Neural progenitor cell (in vitro differentiated cells): ENCODE measurements at places on chromosomes 16 and 17. TPM values are rescaled to one million over a fixed set of nuclear protein-coding genes. Genes with fewer than 3 reads are reported as not detected.

Gene ADAM11
- 1.4 and 6.9 TPM in 2 replicates for total RNA-seq

Gene CHST5
- total RNA-seq, result 0.37 TPM in 1 of 2 replicates, not detected in the other

Gene RPRML
- total RNA-seq, result 0.65 TPM in 1 of 2 replicates, not detected in the other

Gene TMED6
- total RNA-seq, result not detected in 2 replicates

Gene TBC1D3I
- 0.22 TPM in 1 of 2 replicates, not detected in the other for total RNA-seq

Gene UNC13D
- 0.09 and 0.96 TPM in 2 replicates for total RNA-seq

Gene ADAP2
- 0.99 and 1.3 TPM in 2 replicates for total RNA-seq

Gene MRPL27
- 39.1 and 50.4 TPM in 2 replicates for total RNA-seq

Gene TMEM88
- total RNA-seq, result 13.8 and 53.7 TPM in 2 replicates

Gene LRRC37A
- total RNA-seq, result 5.4 and 7.9 TPM in 2 replicates

GRCh38 chr16:1851793-1852192 is 20.2 kb downstream of the MEIOB start:
- no peak for DNase-seq

DNA sequence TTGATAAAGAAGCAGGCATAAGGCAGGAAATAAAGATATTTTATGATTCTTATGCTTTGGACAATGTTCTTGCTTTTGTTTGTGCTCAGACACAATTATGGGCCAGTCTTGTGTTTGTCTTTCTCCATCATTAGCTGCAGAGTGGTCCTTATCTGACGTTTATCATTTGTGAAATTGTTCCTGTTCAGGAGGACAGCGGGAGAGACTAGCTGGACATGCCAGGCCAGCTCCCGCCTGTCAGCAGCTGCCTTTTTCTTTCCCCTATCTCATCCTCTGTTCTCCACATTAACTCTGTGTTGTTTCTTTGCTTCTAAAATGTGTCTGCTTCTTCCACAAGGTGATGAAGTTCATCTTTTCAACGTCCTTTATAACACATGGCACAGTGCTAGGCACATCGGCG is 333.5 kb downstream of the NPIPA8 start:
- no peak for DNase-seq

- DNase-seq, result no peak
These were observed 19.3 kb downstream of the CASKIN1 start for GRCh38 chr16:2177101-2177500.

DNA sequence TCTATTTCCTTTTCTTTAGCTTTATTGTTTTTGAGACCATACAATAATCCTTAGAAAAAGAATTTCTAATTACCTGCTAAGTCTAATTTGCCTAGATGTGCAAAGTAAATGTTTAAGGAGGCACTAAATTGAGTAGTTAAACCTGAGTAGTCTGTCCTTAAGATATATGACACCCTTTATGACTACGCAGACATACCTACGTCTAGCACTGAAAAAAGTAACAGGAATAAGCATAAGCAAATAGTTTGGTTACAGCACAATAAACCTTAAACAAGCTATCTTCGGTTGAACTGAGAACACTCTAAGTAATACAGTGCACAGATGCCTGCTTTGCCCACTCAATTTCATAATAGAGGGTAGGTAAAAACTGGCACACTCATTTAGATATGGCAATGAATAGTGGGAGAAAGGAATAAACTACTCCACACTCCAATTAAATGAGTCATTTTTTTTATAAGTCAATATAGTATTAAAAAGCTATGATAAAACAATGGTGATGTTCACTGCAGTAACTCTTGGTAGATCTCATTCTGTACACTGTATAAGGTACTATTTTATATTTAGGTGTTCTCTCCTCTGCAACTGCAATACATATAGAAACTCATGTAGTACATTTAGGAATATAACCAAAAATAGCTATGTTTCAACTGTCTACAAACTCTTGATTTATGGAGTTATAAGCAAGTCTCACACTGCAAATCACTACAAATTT is 19.7 kb upstream of the INTS2 start:
- DNase-seq, result no peak

- no peak for DNase-seq
These were observed 46.2 kb downstream of the MEOX1 start for GRCh38 chr17:43615330-43616028.

GRCh38 chr17:66939461-66940114 is 24.9 kb upstream of the CACNG4 start:
- DNase-seq, result no peak

GRCh38 chr16:12188061-12188934 is 211.8 kb downstream of the SNX29 start:
- no peak for DNase-seq

DNA sequence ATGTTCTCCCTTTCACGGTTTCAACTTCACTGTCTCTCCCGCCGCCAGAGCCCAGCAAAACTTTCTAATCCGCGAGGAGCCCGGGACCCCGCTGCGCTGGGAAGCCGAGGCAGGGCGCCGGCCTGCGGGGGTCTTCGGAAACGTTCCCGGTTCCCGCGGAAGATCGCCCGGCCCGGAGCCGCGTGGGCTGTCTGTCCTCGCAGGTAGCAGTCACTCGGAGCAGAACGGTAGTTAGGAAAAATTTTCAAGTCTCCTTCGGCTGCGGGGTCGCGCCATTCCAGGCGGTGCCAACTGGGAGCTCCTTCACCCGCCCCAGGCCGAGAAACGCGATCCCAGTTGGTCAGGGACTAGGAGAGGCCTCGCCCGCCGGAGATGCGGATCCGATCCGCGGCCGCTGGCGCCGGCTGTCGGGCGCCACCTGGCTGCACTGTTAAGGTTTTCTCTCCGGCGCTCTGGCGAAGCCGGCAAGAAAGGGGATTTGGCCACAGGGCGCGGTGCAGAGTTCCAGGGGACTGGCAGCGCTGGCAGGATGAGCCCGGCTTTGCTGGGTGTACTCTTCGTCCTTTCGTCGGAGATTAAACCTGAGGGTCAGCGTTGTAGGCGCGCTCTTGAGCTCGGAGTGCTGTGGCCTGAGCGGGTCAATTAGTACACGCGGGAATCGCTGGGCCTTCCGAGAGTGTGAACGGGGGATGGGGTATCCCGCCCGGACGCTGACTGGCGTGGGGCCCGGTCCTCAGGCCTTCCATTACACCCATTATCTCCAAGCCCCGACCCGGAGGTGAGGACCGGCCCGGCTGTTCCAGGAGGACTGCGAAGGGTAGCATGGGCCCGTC is 135.4 kb downstream of the KCNJ12 start:
- DNase-seq, result peak; percentile 94

- DNase-seq, result no peak
These were observed 1725.0 kb downstream of the TP53TG3F start for GRCh38 chr16:35184356-35184870.

DNA sequence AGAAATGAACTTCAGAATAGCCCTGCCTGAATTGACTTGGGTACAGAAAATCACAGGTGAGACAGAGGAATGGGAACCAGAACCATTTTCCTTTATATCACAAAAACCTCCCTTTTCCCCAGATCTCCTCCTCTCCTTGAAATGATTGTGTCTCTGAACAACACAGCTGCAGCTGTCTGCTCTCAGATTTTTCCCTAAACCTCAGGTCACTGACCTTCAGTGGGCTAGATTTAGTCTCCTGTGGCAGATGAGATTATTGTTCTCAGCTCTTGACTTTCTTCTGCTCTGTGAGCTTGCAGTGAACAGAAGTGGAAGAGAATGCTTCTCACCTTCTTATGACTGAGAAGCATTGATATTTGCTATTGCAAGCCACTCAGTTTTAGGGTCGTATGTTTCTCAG is 92.3 kb upstream of the FAM20A start:
- DNase-seq, result no peak

DNA sequence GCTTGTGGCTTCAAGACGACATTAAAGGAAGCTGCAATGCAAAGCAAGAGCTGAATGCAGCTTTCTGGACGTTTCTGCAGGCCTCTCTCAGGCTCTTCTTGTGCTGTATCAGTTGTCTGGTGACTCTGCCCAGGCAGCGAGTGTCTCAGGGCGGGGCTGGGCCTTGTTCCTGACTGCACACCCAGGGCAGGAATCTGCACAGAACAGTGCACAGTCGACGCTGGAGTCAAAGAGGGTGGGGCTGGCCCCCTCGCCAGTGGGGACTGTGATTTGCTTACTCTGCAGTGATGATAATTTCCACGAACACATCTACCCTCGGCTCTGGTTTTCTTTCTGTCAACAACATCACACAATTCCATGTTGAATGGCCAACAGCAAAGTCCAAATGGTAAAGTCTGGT is 60.7 kb downstream of the IRF8 start:
- no peak for DNase-seq

GRCh38 chr17:19750020-19750572 is 2.0 kb upstream of the ALDH3A1 start:
- DNase-seq, result no peak

- DNase-seq, result no peak
These were observed 22.8 kb downstream of the PGS1 start for GRCh38 chr17:78401246-78401645.
